Muscle of back (tissue), 13 donors: ENCODE measurements at places on chromosomes 7 and 10.

DNA sequence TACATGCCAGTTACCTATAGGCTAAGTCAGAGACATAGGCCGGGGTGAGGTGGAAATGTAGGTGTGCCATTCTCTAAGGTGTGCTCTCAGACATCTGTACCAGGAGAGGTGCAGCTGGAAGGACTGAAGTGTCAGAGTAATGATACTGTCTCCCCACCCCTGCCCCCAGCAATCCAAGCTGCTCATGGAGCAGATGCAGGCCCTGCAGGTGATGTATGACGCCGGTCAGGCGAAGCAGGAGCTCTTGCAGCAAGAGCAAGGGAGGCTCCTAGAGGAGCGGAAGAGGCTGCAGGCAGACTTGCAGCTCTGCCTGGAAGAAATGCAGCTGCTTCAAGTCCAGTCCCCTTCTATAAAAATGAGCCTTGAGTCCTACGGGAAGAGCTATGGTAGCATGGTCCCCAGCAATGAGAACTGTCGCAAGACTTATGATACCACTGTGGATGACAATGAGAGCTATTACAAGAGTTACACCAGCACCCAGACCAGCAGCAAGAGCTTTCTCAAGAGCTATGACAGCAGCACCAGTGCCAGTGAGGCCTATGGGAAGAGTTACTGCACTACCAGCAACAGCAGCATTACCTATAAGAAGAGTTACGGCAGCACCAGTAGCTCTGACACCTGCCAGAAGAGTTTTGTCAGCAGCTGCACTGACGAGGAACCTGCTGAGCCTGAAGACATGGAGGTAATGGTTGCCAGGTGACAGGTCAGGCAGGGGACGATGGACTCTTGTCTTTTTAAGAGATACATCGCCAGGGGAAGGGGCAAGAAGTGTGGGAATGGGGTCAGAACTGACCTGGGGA lies 18.4 kb upstream of the FLNC start:
- no peak for DNase-seq

GRCh38 chr10:121263431-121263783 lies 334.8 kb downstream of the FGFR2 start:
- DNase-seq = no peak

DNA sequence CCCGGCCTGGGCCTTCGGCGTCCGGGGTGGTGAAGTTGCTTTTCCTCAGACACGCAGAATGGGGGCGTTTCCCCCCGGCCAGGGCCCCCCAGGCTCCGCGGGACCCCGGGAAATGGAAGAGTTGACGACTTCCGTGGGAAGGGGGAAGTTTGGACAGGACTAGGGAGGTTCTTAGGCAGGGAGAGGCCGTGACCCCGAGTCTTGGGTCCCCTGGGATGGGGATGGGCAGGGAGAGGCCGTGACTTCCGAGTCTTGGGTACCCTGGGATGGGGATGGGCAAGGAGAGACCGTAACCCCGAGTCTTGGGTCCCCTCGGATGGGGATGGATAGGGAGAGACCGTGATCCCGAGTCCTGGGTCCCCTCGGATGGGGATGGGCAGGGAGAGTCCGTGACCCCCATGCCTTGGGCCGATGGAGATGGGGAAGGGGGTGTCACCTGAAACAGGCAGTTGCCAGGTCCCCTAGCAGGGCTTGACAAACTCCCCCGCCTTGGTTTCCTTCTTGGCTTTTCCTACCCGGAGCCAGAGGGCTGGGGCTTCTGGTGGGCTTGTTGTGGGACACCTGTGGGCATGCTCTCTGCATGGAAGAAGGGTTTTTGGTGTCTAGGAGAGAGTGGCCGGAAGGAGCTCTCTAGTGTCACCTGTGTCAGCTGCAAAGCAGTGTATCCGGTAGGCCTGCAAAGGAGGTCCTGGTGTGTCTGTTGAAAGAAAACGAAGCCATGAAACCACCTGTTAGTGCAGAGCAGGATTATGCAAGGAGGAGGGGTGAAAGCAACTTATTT lies 1.1 kb downstream of the TRRAP start:
- DNase-seq = peak; percentile 13

DNA sequence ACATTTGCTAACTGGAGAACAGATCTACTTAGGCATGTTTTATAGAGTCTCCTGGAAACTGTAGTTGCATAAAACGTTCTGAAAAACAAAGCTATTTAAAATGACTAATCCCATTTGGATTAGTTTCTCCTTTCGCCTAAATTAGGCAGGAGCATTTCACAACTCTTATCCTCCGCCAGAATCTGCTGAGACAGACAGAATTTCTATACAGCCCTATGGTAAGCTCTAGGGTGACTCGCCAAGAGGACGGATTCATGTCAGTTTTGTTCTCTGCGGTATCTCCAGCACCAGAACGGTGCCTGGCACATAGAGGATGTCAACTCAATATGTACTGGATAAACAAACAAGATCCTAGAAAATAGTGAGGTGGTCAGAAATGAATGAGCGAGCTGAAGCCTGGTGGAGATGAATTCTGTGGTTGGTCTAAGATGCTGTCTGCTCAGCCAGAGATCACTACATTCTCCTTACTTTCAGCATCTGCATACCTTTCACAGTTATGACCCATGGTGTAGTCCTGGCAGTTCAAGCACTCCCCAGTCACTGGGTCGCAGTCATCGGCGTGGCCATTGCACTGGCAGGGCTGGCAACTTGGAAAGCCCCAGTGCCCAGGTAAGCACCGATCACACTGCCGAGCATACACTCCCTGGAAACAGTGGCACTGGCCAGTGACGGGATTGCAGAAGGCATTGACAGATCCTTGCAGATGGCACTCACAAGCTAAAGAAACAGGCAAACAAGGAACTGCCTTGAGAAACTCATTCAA lies 44.0 kb downstream of the LAMB1 start:
- DNase-seq = peak; percentile 56

DNA sequence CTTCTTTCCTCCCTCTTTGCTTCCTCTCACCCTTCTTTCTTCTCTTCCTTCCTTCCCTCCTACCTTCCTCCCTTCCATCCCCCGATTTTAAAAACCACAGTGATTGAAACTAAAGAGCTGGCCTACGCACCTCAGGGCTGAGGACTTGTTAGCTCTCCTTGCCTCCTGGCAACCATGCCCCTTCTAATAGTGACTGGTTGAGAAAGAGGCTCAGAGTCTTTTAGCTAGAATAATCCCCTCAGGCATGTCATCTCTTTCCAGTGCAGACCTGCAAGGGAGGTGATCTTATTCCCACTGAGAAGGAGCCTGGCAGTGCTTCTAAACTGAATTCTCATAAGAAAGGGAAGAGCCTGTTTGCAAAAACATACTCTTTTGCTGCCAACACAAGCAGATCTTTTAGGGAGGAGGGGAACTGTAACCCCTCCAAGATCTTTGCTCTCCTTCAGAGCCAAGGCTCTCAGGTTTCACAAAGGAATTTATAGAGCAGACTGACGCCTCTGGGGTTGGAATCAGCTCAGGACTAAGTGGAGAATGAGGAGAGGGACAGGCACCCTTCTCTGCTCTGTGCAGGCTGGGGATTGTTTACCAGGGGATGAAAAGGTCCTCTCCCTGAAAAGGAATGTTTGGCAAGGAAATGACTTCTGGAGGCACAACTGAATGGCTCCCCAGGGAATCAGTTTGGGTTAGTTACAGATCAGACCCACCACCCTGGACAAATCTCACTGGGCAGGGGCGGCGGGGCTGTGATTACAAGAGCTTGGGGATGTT lies 9.4 kb upstream of the ANKRD1 start:
- DNase-seq = peak; percentile 66

- DNase-seq = no peak
Observed at GRCh38 chr7:13050703-13051102, 363.3 kb downstream of the ARL4A start.

DNA sequence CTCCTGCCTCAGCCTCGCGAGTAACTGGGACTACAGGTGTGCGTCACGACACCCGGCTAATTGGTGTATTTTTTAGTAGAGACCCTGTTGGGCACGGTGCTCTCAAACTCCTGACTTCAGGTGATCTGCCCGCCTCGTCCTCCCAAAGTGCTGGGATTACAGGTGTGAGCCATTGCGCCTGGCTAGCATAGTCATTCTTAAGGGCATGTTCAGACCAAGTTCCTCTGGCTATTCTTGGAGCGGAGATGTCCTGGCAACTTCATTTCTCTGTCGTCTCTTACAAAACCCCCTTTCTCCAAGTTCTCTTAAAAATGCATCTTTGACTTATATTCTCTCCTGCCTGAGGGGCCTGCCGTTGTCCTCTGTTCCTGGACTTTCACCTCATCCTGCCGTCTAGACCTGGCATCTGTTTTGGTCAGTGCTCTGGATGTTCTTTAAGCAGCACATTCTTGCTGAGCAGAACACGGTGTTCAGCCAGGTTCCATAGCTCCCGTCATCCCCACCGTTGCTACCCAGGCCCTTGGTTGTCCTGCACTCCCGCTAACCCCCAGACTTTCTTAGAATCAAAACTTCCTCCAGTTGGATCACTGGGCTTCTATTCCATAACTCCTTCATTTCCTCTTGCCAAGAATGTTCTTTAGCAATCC lies 509.9 kb upstream of the GALNT17 start:
- DNase-seq = peak; percentile 41

GRCh38 chr10:26474026-26474425 lies 35.9 kb downstream of the APBB1IP start:
- peak; percentile 44 for DNase-seq

GRCh38 chr10:33133557-33133956 lies 175.5 kb upstream of the ITGB1 start:
- no peak for DNase-seq

GRCh38 chr7:91082038-91082437 lies 182.2 kb upstream of the FZD1 start:
- DNase-seq = peak; percentile 68

GRCh38 chr7:408751-409311 lies 110.8 kb downstream of the PDGFA start:
- DNase-seq = no peak

DNA sequence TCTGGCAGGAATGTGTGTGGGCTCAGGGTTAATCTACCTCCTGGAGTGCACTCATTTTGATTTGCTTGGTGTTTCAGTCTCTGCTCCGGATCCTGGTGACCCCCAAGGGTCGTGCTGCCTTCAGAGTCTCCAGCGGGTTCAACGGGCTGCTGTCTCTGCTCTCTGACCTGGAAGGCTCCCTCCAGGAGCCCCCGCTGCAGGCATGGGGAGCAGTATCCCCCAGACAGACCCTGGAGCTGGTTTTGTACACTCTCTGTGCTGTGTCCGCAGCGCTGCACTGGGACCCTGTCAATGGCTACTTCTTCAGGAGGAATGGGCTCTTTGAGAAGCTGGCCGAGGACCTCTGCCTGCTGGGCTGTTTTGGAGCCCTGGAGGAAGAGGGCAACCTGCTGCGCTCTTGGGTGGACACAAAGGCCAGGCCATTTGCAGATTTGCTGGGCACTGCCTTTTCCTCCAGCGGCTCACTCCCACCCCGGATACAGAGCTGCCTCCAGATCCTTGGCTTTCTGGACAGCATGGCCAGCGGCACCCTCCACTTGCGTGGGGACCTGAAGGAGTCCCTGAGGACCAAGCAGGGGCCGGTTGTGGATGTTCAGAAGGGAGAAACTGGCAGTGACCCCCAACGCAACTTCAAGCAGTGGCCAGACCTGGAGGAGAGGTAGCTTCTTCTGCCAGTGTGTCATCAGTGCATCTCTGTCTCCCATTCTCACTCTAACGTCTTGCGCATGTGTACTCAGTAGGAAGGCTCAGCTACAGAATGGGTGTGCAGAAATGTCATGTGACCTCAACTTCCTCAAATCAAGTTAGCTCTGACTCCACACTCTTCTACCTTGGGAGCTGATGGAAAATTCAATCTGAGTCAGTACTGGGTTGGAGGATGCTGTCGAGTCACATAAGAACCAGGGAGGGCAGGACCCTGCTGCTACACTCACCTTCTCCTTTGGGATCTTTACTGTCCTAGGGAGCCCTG lies 58.5 kb downstream of the WDFY4 start:
- no peak for DNase-seq

DNA sequence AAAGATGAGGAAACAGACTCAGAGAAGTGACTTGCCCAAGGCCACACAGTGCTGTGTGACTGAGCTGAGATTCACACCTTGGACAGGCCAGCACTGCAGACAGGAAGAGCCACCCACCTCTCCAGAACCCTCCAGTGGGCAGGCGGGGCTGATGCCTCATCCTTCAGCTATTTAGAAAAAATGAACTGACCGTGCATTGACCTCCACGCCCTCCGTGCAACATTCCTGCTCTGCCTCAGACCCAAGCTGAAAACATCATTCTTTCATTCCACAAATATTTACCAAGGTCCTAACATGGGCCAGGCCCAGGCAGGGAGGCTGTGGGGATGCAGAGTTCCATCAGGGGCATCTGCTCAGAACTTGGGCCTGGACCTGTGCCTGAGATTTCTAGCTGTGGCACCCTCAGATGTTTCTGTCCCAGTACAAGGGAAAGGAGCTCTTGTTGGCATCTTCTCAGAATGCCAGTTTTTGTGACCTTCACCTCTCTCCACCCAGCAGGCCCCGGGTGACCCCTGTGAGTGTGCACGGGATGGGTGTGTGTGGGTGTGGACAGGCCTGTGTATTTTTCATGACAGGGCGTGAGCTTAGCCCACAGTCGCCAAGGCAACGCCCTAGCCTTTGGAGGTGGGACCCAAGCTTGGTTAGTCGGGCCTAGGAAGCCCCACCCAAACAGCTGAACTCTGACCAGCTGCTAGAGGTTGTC lies 6.5 kb downstream of the VSIR start:
- peak; percentile 79 for DNase-seq

GRCh38 chr7:39304178-39304577 lies 262.0 kb upstream of the YAE1 start:
- no peak for DNase-seq

GRCh38 chr7:15403751-15404150 lies 158.1 kb downstream of the AGMO start:
- DNase-seq = no peak

- DNase-seq = no peak
Observed at GRCh38 chr7:27179503-27180430, 5.3 kb downstream of the HOXA11 start.

DNA sequence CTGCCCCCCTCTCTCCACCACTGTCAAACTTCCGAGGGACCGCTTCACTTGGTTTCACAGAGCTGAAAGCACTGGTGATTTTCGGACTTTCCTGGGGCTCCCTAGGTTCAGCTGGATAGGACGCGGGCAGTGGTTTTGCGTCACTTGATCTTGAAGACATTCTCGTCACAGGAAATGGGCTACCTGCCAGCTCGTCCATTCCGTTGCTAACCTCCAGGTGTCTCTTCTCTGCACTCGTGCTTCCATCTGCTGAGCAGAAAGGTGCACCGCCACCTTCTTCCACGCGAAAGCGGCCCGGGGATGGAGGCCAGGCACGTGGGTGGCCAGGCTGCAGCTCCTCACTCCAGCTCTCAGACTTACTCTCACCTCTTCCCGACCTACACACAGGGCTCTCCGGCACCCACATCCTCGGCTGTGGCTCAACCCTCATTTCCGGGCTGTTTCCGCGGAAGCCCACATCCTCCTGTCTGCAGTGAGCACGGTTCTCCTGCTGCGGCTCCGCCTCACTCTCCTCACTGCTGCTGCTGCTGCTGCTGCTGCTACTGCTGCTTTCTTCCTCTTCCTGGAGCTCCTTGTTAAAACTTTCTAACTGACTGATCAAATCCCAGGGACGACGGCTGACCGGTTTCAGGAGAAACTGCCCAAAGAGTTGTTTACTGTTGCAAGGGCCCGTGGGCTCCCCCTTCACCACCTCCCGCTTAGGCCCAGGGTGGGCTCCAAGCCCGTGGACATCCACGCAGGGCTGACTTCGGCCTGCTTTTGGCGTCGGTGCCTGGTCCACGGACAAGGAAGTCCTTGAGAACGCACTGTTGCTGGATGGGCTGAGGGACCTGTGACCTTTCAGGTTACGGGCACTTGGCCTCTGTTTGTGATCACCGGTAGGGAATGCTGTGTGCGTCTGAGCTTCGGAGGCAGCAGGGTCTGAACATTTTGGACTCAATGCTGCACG lies 32.1 kb downstream of the JCAD start:
- no peak for DNase-seq

GRCh38 chr7:56074371-56074791 lies 10.3 kb downstream of the SUMF2 start:
- DNase-seq = peak; percentile 67
